Stimulated activated CD4-positive, alpha-beta T cell treated with anti-CD3 and anti-CD28 coated beads, Interleukin-2, amount 100 ng/mL, for 4 hours (primary cell): ENCODE measurements at places on chromosomes 13 and 19.

GRCh38 chr19:51921949-51922348 lies 5.3 kb upstream of the ZNF613 start:
- DNase-seq, result no peak

DNA sequence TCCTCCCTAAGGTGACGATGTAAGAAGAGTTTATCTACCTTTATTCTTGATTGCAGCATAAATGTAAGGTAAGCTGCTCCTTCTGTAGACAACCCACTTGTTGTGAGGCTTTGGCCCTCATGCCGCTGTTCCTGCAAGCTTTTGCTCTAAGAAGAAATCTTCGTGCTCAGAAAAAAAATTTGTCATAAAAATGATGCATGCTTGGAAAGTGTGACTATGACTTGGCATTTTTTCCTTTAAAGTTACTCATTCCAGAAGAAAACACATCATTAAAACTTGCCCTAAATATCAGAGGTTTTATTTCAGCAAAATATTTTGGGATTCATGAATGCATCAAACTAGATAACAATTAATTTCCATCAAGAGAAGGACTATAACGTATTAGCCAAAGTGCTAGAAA lies 39.8 kb downstream of the KCTD12 start:
- no peak for DNase-seq

- DNase-seq, result no peak
Measured at GRCh38 chr13:69872321-69873047, 235.1 kb upstream of the ATXN8OS start.

GRCh38 chr13:70407486-70407885 lies 299.2 kb upstream of the KLHL1 start:
- DNase-seq, result no peak

DNA sequence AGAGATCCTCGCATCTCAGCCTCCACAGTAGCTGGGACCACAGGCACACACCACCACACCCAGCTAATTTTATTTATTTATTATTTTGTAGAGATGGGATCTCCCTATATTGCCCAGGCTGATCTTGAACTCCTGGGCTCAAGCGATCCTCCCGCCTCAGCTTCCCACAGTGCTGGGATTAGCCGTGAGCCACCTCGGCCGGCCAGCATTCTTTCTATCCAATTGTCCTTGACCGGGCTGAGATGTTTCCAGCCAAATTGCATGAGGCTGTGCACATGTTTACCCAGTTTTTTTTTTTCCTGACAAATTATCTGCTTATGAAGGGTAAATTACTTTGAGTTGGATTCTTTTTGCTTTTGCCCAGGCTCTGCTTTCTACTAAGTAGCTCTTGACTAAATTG lies 28.2 kb downstream of the UNC13A start:
- no peak for DNase-seq

DNA sequence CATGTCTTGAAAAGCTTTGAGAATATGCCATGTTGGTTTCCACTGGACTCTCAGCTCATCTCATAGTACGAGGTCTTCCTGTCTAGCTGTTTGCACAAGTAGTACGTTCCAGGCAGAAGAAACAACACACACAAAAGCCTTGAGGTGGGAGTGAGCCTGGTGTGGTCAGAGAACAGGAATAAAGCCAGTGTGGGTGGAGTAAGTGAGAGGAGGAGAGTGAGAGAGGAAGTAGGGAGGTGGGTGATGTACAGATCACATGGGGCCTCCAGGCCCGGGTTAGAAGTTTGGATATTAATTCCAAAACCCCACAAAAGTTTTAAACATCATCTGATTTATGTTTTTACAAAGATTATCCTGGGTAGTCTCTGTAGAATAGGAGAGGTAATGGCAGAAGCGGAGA lies 230.6 kb downstream of the MTUS2 start:
- no peak for DNase-seq

GRCh38 chr19:2461751-2462634 lies 5.2 kb upstream of the LMNB2 start:
- DNase-seq, result peak; percentile 53

DNA sequence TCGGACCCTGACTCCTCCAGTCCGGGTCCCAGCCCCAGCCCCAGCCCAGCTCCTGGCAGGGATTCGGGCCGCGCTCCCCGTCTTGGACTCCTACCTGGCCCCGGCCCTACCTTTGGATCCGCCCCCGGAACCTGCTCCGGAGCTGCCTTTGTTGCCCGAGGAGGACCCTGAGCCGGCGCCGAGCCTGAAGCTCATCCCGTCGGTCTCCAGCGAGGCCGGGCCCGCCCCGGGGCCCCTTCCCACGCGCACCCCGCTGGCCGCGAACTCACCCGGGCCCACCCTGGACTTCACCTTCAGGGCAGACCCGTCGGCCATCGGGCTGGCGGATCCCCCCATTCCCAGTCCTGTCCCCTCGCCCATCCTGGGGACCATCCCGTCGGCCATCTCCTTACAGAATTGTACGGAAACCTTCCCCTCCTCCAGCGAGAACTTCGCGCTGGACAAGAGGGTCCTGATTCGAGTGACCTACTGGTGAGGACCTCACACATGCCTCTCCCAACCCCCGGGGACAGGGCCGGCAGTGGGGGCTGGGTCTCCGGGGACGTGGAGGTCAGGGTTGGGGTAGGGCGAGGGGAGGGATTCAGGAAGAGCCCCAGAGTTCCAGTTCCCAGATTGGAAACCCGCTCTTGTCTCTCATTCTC lies 732 bp downstream of the SELENOV start:
- no peak for DNase-seq

GRCh38 chr19:28530406-28531035 lies 682.4 kb downstream of the UQCRFS1 start:
- no peak for DNase-seq
